ENCODE measurements at places on chromosomes 11 and 22.

DNA sequence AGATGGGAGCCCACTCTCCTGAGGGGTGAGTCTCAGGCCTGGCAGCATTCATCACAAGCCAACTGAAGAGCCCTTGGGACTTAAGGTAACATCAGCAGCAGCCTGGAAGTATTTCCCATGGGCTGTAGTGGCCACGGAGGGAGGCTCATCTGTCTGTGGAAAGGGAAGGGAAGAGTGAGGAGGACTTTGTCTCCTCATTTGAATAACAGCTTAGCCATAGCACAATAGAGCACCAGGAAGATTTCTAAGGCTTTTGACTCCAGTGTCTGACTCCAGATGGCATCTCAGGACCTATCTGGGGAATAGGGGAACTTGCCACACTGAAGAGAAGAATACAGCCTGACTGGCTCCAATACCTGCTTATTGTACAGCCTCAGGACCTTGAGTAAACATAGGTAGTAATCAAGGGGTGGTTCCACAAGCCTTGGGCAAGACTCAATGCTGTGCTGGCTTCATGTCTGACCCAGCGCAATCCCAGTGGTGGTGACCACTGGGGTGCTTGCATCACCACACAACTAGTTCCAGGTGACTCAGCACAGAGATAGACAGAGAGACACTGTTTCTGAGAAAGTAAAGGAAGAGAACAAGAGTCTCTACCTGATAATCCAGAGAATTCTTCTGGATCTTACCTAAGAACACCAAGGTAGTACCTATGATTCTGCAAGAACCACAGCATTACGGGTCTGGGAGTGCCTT is 510.5 kb upstream of the CCDC179 start:
- no peak for DNase-seq

DNA sequence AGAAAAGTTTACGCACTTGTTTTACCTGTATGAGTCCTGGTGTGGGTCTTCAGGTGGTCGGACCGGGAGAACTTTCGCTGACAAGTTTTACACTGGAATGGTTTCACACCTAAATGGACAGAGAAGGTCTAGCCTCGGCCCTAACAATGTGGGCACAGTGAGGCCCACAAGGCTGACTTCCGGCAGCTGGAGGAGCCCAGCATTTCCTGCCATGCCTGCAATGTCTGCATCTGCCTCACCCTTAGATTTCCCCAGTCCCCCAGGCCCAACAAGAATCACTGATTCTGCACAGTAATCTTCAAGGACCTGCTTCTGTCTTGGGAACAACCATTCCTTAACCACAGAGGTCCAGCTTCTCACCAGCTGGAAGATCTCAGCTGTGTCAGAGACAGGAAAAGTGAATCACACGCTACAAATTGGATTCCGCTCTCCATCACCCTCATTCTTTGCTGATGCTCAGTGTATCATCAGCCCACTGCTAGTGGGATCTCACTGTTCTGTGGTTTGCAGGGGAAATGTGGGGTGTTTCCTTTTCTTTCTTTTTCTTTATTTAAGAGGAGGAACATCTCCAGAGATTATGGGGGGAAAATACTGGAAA is 43.3 kb downstream of the WT1 start:
- DNase-seq = no peak

GRCh38 chr11:102513869-102514268 is 16.7 kb downstream of the MMP7 start:
- no peak for DNase-seq

DNA sequence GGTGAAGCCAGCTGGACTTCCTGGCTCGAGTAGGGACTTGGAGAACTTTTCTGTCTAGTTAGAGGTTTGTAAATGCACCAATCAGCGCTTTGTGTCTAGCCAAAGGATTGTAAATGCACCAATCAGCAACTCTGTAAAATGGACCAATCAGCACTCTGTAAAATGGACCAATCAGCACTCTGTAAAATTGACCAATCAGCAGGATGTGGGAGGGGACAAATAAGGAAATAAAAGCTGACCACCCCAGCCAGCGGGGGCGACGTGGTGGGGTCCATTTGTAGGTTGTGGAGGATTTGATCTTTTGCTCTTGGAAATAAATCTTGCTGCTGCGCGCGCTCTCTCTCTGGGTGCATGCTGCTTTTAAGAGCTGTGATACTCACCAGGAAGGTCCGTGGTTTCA is 202.9 kb downstream of the MIAT start:
- DNase-seq = no peak

GRCh38 chr11:117966908-117967307 is 19.3 kb upstream of the IL10RA start:
- no peak for DNase-seq

GRCh38 chr22:50548040-50548920 is 2.6 kb downstream of the KLHDC7B start:
- DNase-seq = peak; percentile 51

DNA sequence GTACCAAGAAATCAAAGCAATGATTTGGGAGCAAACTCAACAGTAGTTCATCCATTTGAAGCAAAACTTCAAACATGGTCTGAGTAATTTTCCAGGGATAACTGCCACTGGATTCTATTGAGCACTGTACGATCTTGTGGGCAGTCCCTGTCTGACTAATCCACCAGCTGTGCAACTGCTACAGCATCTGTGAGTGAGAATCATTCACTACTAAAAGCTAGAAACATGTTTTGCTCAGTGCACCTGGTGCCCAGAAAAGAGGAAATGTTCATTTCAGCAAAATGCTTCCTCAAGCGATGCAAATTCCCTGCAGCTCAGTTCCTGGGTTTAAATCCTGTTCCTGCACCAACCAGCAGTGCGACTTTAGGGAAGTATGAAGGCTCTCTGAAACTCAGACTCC is 1077.9 kb downstream of the DLG2 start:
- DNase-seq = no peak

DNA sequence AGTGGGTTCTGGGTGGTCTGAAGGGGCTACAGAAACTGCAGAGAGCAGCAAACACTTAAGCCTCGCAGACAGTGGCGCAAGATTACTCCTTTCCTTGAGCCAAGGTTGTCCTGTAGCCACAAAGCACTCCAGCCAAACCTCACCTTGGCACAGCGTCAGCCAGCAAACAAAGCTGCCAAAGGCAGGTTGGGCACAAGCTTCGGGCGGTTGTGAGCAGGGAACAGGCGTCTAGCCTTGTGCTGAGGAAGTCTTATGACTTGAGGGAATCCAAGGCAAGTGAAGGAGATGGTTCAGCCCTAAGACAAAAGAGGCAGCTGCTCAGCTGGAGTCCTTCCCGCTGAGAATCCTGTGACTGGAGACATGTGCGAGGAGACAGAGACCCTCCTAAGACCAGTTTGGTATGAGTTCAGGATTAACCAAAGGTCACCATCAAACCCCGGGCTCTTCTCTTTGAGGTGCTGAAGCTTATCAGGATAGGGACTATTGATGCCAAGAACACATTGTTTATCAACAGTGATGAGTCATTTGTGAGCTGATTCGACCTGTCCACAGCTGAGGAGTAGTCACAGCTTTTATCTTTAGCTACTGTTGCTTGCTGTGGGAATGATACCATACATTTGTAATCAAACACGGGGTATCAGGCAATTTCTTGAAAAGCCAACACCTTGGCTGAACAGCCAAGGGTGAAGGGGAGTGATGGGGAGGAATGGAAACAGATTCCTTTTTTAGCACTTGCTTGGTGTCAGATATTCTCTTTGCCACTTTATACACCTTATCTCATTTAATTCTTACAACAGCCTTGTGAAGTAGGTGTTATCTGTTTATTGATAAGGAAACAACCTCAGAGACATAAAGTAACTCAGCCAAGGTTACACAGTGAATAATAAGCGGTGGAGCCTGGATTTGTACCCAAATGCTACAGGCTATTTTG is 4.6 kb downstream of the ADM start:
- DNase-seq = no peak

GRCh38 chr11:81007046-81007445 is 1566.2 kb upstream of the TENM4 start:
- no peak for DNase-seq

DNA sequence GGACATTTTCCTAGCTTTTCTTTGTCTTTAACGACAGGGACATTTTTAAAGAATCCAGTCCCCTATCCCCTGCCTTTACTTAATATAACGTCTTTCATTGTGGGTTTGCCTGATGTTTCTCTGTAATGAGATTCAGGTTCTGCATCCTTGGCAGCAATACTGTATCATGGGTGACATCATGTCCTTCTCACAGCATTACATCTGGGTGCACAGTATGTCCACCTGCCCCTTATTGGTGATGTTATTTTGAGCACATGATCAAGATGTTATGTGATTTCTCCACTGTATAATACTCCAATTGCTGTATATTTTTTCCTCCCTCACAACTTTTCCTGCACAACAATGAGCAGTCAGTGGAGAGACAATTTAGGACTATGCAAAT is 9.7 kb upstream of the STK33 start:
- DNase-seq = no peak

GRCh38 chr22:40982482-40983385 is 31.6 kb downstream of the RBX1 start:
- no peak for DNase-seq

DNA sequence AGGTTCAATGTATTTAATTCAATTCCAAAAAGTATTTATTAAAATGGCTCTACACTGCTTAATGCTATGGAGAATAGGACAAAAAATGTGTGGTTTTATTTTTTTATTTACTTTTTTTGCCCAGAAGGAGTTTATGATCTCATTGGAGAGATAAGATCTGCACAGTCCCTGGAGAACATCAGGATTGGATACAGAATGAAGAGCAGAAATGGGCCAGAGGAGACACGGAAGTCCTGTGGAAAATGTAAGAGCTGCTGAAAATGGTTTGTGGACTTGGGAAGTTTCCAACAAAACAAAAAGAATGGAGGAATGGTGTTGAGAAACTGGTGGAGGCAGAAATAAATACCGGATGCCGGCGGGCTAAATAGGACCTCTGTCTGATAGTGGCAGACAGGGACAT is 554.6 kb downstream of the OPCML start:
- DNase-seq = no peak

- DNase-seq = no peak
Observed at GRCh38 chr11:118310781-118311485, 6.4 kb downstream of the CD3E start.

- no peak for DNase-seq
Observed at GRCh38 chr22:27278946-27279345, 522.6 kb downstream of the MN1 start.

DNA sequence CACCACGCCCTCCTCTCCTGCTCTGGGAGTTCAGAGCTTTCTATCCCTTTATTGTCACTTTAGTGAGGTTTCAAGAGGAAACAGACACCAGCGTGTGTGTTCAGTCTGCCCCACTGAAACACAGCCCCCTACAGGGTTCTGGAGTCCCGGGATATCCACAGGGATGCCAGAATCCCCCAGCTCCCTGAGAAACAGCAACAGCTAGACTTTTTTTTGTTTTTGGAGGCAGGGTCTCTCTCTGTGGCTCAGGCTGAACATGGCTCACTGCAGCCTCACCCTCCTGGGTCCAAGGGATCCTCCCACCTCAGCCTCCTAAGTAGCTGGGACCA is 10.4 kb downstream of the SULT4A1 start:
- DNase-seq = no peak

DNA sequence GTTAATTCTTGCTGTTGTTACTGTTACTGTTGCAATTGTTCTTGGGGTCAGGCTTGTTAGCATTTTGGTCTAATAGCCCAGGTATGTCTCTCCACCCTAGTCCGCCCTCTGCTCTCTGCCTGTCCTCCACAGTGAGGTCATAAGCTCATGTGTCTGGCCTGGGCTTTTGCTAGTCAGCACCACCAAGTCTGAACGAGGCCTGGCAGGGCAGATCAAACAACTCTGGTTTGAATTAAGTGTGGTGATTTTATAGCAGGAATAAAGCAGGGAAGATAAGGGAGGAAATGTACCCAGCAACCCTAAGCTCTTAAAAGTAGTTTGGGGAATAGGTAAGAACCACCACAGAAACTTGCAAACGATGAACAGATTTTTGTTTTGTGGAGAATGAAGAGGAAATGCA is 98.7 kb downstream of the ABTB2 start:
- no peak for DNase-seq

GRCh38 chr11:111463276-111463675 is 48.9 kb downstream of the BTG4 start:
- DNase-seq = no peak

DNA sequence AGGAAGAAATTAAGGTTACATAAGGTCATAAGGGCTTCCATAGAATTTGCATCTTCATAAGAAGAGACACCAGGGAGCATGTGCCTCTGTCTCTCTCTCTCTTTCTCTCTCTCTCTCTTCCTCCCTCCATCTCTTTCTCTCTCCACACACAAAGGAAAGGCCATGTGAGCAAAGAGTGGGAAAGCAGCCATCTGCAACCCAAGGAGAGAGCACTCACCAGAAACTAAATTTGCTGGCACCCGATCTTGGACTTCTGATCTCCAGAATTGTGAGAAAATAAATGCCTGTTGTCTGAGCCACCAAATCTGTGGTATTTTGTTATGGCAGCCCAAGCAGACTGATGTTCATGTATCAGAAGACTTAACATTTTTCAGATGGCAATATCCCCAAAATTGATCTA is 6.4 kb upstream of the KRTAP5-10 start:
- no peak for DNase-seq

- no peak for DNase-seq
Observed at GRCh38 chr11:78791254-78791653, 216.6 kb upstream of the NARS2 start.

DNA sequence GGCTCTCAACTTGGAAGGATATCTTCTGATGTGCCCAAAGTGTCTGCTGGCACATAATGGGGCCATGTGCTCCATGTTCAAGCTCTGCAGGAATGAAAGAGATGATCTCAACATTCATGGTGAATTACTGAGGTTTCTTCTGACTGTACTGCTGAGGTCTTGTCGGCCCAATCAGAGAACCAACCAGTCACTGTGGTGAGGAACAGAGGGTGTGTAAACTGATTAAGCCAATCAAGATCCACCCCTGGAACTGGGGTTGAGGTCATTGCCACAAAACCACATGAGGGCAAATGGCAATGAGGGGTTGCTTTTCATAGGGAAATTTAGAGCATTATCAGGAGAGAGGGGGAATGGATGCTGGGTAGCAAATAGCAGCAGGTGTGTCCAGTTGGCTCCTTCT is 152.3 kb upstream of the RAG2 start:
- no peak for DNase-seq

GRCh38 chr11:70323806-70324205 is 53.3 kb downstream of the PPFIA1 start:
- no peak for DNase-seq

GRCh38 chr11:13289081-13289480 is 11.5 kb downstream of the BMAL1 start:
- no peak for DNase-seq

DNA sequence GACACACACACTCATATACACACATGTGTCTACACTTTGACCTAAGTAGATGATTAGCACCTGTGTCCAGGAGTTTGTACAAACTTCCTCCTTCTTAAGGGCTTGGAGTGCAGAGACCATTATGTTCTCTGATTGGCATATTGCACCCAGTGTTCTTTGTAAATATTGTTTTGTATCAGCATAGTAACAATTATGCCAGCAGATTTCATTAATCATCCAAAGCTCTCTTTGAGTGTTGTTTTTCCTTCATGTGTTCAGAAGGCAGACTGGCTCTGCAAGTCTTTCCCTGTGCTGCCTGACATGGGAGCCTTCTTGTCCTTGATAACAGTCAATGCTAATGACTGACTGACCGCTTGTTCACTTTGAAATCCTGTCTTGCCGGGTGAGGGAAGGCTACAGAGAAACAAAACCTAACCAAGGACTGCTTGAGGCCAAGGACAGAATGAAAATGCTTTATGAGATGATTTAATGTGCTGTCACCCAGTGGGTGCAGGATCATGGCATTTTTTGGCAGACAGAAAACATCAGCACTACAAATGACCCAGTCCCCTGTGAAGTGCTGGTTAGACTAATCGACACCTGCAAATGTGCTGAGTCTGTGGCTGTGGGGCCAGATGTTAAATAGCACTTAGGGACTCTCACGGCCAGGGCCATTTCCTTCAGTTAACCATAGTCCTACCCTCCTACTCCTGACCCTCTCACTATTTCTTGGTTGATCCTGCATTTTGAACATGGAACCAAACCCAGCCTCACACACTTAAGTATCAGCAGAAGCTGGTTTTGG is 6.6 kb upstream of the BARX2 start:
- DNase-seq = no peak
